Stimulated activated CD4-positive, alpha-beta T cell treated with anti-CD3 and anti-CD28 coated beads, TNF-alpha, amount 100 ng/mL, for 1 hour (primary cell): ENCODE measurements at places on chromosomes 7 and 10.

GRCh38 chr7:69596723-69597277 lies 1.5 kb upstream of the AUTS2 start:
- DNase-seq = no peak

GRCh38 chr10:75525067-75525466 lies 93.6 kb downstream of the LRMDA start:
- no peak for DNase-seq

DNA sequence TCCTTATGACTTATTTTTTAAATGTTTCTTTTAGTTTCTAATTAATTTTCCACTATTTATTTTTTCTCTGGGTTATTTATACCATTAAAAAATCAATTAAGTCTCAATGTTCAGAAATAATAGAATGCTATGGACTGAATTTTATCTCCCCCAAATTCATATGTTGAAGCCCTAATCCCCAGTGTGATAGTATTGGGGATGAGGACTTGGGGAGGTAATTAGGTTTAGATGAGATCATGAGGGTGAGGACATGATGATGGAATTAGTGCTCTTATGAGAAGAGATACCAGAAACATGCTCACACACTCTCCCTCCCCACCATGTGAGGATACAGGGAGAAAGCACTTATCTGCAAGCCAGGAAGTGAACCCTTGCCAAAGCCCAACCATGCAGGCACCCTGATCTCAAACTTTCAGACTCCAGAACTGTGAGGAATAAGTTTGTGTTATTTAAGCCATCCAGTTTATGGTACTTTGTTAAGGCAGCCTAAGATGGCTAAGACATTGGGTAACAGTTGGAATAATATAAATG lies 202.6 kb downstream of the MDFIC start:
- no peak for DNase-seq

- no peak for DNase-seq
Measured at GRCh38 chr10:127976701-127977356, 69.9 kb downstream of the PTPRE start.

GRCh38 chr10:24415455-24416125 lies 206.7 kb downstream of the KIAA1217 start:
- DNase-seq = no peak

DNA sequence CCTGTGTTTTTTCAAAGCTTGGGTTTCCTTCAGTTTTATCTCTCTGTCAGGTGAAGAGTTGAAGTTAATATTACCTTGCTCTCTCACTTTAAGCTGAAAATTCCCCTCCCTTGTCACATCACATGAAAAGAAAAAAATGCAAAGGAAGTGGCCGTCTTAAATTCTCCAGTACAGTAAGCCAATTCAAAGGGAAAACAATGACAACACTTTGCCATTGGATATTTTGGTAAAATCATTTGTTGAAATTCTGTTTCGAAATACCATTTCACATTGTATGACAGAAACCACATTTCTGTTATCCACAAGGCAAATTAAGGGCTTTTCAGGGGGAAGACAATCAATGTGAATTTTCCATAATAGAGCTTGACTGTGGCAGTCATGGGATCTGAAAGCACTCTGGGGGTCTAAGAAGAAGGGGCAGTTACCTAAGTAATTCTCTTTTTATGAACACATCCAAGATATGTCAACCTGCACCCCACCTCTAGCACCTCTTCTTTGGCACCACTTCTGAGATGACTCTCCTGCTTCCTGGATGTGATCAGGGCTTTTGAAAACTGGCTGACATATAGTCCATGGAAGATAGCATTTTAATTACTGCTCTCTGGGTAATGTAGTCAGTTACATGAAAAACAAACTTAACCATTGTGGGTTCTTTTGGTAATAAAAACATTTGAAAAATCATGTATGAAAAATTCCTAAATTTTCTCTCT lies 63.8 kb downstream of the ENTPD1 start:
- DNase-seq = no peak

DNA sequence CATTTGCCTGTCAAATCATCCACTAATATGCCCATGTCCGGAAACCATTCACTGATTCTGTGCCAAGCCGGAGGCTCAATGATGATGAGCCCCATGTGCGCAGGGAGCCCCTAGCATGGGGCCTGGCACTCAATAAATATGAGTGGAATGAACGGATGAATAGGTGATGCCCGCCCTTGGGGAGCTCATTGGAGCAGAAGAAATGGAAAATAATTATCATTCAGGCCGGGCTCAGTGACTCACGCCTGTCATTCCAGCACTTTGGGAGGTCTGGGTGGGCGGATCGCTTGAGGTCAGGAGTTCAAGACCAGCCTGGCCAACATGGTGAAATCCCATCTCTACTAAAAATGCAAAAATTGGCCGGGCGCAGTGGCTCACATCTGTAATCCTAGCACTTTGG lies 11.0 kb downstream of the RHBDD2 start:
- no peak for DNase-seq

GRCh38 chr10:63584725-63585035 lies 63.5 kb downstream of the REEP3 start:
- no peak for DNase-seq

- no peak for DNase-seq
Measured at GRCh38 chr10:75292794-75293445, 57.2 kb upstream of the COMTD1 start.
